ENCODE measurements at places on chromosomes 7 and 10.

DNA sequence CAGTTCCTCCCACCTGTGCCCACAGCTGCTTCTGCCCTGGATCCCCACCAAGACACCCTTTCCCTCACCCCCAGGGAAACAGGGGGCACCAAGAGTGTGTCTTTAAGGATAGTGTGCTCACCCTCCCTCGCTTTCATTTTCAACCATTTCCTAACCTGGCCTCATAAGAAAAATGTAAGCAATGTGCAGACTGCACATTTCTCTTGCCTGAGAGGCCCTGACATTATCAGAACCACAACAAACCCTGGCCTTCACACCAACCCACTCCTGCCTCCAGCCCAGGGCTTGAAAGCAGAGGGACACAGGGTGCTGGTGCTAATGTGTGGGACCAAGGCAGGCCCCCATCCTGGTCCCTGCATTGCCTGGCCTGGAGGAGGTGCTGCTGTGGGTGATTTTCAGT is 11.0 kb upstream of the IMPDH1 start:
- no peak for DNase-seq

DNA sequence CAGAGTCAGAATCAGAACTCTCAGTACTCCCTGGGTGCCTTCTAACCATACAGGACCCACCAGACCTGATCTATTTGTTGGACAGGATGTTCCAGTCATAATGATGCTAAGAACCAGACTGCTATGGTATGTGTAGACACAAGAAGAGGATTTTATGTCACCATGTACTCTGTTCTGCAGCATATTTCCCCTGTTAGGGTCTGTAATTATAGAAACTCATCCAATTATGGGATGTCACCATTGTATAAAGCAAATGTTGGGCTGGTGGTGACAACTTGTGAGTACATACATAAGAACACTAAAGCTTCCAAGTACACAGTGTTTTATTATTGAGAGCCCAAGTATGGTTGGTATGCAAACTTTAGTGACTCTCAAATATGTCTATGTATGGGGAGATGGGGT is 67.1 kb upstream of the AGBL3 start:
- DNase-seq: no peak

GRCh38 chr7:20030417-20030816 is 186.8 kb downstream of the MACC1 start:
- DNase-seq: no peak

DNA sequence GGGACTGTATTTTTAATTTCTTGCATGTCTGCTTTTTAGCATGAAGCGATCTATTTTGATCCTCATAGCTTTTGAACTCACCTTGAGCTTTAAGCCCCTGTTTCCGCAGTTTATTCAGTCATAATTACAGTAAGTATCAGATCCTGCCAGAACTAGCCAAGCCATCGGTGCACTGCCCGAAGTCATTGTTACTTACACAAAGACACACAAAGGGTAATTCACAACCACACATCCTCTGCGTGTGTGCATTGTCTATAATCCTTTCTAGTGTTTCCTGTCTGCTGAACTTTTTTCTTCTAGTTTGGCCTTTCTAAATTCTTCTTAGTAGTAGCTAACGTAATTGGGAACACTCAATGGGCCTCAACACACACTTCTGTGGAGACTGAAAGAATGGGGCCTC is 133.0 kb downstream of the SFMBT2 start:
- no peak for DNase-seq

DNA sequence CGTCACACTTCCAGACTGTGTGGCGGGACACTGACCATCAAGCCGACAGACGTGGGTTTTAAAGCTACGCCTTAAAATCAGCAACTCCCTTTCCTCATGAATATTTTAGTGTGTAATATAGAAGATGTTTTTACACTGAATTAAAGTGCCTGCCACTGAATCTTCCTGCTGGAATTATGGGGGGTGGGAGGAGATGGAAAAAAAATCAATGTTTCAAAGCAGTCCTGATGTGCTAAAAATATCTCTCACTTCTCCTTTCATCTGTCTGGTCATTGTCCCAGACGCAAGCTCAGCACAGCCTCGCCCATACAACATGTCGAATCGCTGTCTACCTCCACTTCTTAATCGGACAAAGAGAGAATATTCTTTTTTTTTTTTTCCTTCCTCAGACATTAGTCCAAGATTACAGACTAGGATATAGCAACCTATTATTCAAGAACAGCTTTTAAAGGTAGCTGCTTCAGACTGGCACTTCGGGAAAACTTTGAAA is 165.1 kb upstream of the KLF14 start:
- DNase-seq: no peak

GRCh38 chr10:4649886-4650508 is 176.0 kb upstream of the AKR1E2 start:
- no peak for DNase-seq

- DNase-seq: no peak
These were observed 121.5 kb downstream of the CRPPA start for GRCh38 chr7:16299853-16300252.

DNA sequence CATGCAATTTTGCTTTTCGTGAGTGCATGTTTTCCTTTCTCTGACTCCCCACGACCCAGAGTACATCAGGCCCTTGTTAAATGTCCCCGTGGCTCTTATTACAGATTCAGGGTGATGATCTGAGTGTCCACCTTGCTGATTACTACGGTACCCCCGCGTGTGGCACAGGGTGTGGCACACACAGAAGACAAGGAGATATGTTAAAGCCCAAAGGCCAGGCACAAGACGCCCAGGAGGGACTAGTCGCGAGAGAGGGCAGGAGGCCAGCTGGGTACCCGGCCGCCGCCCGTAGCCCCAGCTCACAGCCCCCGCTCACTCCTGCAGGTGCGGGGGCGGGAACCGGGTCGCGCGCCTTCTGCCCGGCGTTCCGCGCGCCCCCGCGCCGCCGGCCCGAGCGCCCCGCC is 281 bp upstream of the EXOC6 start:
- no peak for DNase-seq

DNA sequence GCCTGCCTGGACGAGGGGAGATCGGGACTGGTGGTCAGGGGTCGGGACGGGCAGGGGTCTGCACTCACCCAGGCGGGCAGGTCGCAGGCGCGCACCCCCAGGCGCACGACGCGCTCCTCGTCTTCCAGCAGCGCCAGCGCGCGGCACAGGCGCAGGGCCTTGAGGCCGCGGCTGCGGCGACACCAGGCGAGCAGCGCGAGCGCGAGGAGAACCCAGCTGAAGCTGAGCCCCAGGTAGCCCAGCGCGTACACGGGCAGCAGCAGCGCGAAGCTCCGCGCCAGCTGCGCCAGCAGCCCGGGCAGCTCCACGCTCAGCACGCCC is 328 bp downstream of the ESYT2 start:
- peak; percentile 58 for DNase-seq

DNA sequence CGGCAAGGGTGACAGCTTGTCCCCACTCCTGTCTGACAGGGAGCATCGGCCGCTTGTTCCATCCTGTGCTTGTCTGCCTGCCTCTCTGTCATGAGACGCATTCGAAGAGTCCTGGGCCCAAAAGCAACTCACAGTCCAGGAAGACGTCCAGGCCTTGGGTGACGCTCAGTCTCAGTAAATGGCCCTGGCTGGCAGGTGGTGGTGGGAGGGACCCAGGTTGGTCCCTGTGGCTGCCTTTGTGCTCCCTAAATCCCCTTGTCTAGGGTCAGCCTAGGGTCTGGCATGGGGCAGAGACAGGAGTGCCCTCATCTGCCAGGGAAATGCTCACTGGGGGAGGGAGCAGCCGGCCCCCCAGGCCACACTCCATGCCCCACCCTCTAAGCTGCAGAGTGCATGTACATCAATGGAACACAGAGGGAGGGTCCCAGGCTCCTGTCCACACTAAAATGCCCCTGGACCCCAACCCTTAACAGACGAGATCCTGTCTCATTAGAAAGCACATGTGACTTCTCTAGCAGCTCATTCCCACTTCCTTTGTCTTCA is 295.2 kb upstream of the ZNF32 start:
- no peak for DNase-seq

- no peak for DNase-seq
These were observed 65.6 kb downstream of the CDH23 start for GRCh38 chr10:71462062-71462935.

GRCh38 chr7:29035044-29035740 is 77.1 kb upstream of the TRIL start:
- peak; percentile 42 for DNase-seq

DNA sequence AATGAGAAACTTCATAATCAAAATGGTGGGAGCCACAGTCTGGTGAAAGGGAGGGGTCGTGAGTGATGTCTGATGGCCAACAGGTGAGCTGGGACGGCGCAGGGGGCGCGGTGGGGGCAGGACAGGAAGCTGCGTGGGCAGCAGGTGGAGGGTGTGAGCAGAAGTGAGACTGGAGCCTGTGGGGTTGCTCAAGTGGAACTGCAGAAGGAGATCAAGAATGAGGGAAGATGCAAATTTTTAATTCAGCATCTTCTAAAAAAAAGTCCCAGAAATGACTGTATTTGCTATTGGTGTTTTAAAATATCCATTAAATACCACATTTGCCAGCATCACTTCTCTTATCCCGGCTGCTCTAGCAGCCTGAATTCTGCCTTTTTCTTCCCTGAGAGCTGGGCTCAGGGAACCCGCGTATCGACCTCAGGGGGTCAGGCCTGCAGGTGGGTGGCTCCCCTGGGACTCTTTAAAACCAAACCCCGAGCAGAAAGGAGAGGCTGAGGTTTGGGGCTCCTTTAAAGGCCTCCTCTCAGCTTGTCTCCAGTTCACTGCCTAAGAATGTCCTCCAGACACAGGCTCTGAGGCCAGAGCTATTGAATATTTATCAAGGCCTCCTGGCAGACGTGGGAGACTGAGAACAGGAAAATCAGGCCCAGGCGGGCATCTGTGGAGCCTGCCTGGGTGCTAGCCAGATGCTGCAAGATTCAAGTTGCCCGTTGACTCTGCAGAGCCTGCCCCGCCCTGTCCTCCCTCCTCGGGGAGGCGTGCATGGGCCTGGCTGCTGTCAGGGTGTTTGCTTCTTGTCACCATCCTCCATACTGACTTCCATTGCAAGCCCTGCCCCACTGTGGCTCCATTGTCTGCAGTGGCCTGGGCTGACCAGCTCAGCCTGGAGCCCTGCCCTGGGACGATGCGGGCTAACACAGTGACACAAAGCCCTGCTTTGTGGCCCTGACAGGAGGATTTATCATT is 53.9 kb downstream of the SYPL1 start:
- DNase-seq: no peak

- no peak for DNase-seq
These were observed 129.2 kb downstream of the BBS9 start for GRCh38 chr7:33258491-33258951.

DNA sequence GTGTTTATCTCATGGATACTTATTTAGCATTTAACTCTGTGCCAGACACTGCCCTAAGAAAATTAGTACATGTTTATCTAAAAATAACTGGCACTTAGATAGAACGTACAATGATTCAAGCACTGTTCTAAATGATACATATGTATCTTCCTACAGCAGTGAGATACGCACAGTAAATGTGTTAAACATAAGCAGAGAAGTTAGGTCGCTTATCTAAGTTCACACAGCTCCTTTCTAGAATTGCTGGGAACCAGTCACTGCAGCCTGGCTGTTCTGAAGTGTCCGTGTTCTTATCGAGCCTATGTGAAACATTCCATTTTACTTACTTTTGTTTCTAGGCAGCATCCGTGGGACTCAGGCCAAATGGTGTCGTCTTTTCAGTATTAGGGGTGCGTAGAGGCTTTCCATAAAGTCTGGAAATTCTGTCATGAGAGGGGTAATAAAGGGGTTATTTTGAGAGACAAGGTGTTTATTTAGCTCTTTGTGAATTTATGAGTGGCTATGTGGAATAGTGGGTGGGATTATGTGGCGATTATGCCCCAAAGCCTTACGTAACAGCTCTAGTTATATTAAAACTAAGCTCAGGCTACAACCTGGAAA is 186.9 kb downstream of the SND1 start:
- DNase-seq: no peak

DNA sequence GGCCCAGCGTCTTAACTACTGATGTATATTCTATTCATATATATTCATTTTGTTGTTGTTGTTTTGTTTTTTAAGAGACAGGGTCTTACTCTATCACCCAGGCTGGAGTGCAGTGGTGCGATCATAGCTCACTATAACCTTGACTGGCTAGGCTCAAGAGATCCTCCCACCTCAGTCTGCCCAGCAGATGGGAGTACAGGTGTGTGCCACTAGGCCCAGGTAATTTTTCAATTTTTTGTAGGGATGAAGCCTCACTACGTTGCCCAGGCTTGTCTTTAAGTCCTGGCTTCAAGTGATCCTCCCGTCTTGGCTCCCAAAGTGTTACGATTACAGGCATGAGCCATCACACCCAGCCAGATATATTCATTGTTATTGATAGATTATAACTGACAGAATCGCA is 12.9 kb upstream of the STN1 start:
- no peak for DNase-seq

GRCh38 chr10:13079776-13080050 is 20.2 kb upstream of the OPTN start:
- DNase-seq: no peak

DNA sequence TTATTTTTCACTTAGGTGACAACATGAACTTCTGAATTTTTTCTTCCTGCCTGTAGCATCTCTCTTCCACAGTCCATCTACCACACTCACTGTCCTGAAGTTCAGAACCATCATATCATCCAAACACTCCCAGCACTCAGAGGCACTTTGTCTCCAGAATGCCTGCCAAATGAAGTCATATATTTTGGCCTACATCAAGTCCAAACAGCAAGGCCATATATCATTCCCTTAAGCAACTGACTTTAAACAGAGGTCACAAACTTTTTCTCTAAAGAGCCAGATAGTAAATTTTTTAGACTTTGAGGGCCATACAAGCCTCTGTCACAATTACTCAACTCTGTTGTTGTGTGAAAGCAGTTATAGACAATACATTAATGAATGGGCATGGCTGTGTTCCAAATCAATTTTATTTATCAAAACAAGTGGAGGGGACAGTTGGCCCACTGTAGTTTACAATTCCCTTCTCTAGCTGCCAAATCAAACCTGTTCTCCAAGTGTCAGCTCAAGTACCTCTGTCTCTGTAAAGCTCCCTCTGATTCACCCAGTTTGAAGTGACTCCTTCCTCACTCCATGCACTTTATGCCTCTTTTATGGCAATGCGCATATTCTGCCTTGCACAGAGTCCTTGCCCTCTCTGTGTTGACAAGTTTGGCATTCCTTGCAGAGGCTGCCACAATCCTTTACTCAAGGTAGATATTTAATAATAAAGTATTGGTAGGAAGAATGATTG is 305.7 kb downstream of the FZD1 start:
- DNase-seq: peak; percentile 21

Data from GM04504 (cell line).